ENCODE measurements at places on chromosomes 7 and 10. TPM values are rescaled to one million over a fixed set of nuclear protein-coding genes. Genes with fewer than 3 reads are reported as not detected.

The ZNF107 gene
- 0.80 TPM for polyA plus RNA-seq

The CALHM2 gene
- polyA plus RNA-seq = 8.0 TPM

The ANKRD2 gene
- polyA plus RNA-seq = 10.0 TPM

The MMRN2 gene
- 19.9 TPM for polyA plus RNA-seq

The GPER1 gene
- 4.8 TPM for polyA plus RNA-seq

The ANXA8L1 gene
- polyA plus RNA-seq = not detected

The GNGT1 gene
- polyA plus RNA-seq = not detected

The FAM25G gene
- not detected for polyA plus RNA-seq

The TRIM74 gene
- not detected for polyA plus RNA-seq

The ALKBH4 gene
- 15.4 TPM for polyA plus RNA-seq

The RBM20 gene
- polyA plus RNA-seq = 0.88 TPM

The C7orf57 gene
- not detected for polyA plus RNA-seq

The SRPK2 gene
- polyA plus RNA-seq = 9.9 TPM

The TBL2 gene
- polyA plus RNA-seq = 18.8 TPM

The AGAP6 gene
- 5.2 TPM for polyA plus RNA-seq

The DNAAF5 gene
- polyA plus RNA-seq = 11.6 TPM

The ZNF467 gene
- polyA plus RNA-seq = 15.0 TPM

The PFKFB3 gene
- 34.9 TPM for polyA plus RNA-seq

The OR13A1 gene
- polyA plus RNA-seq = not detected

The SAMD9L gene
- polyA plus RNA-seq = 4.5 TPM

The SH2D4B gene
- polyA plus RNA-seq = not detected

The CLDN3 gene
- polyA plus RNA-seq = 76.5 TPM

The SLC26A3 gene
- polyA plus RNA-seq = 0.32 TPM

The NUTM2B gene
- 2.0 TPM for polyA plus RNA-seq

The CARD11 gene
- polyA plus RNA-seq = 0.22 TPM

The RBM17 gene
- polyA plus RNA-seq = 46.4 TPM

The LIPA gene
- polyA plus RNA-seq = 43.8 TPM

The ELN gene
- polyA plus RNA-seq = 14.9 TPM

The HGF gene
- 2.6 TPM for polyA plus RNA-seq

The EIF4EBP2 gene
- 35.8 TPM for polyA plus RNA-seq

The NPC1L1 gene
- polyA plus RNA-seq = 2.4 TPM

The NPY4R gene
- not detected for polyA plus RNA-seq

The MSMB gene
- polyA plus RNA-seq = not detected

The CALCR gene
- polyA plus RNA-seq = 0.97 TPM

The INMT gene
- polyA plus RNA-seq = 34.5 TPM

The TAS2R5 gene
- polyA plus RNA-seq = not detected

The LRCH4 gene
- polyA plus RNA-seq = 23.2 TPM

The CYP2C19 gene
- not detected for polyA plus RNA-seq

The INA gene
- not detected for polyA plus RNA-seq

The RNF32 gene
- 1.6 TPM for polyA plus RNA-seq

The TWIST1 gene
- polyA plus RNA-seq = 1.7 TPM

The LRRN3 gene
- polyA plus RNA-seq = 0.54 TPM

The CLIP2 gene
- polyA plus RNA-seq = 5.8 TPM

The FAM24A gene
- not detected for polyA plus RNA-seq

The FRG2B gene
- 0.97 TPM for polyA plus RNA-seq

The C10orf53 gene
- polyA plus RNA-seq = not detected

The TMEM236 gene
- polyA plus RNA-seq = 0.09 TPM

The BLNK gene
- 28.5 TPM for polyA plus RNA-seq

The FFAR4 gene
- polyA plus RNA-seq = 0.11 TPM

The GDF10 gene
- not detected for polyA plus RNA-seq

The AFAP1L2 gene
- polyA plus RNA-seq = 19.8 TPM

The TMEM229A gene
- not detected for polyA plus RNA-seq

The GPR85 gene
- 0.65 TPM for polyA plus RNA-seq

The PNLIPRP3 gene
- polyA plus RNA-seq = not detected

The PNLIPRP1 gene
- polyA plus RNA-seq = not detected

The FEZF1 gene
- not detected for polyA plus RNA-seq

The FAM25A gene
- not detected for polyA plus RNA-seq

The CC2D2B gene
- polyA plus RNA-seq = 0.80 TPM

Measured in kidney (tissue), 22 donors.